ENCODE measurements at places on chromosomes 1 and 21.

GRCh38 chr1:17875882-17876280 is 120.7 kb downstream of the ACTL8 start:
- DNase-seq = no peak

- DNase-seq = no peak
Measured at GRCh38 chr21:16912075-16912474, 600.8 kb upstream of the CXADR start.

- no peak for DNase-seq
Measured at GRCh38 chr1:8854240-8854639, 24.2 kb downstream of the ENO1 start.

- DNase-seq = no peak
Measured at GRCh38 chr1:228176024-228176395, 10.4 kb downstream of the IBA57 start.

DNA sequence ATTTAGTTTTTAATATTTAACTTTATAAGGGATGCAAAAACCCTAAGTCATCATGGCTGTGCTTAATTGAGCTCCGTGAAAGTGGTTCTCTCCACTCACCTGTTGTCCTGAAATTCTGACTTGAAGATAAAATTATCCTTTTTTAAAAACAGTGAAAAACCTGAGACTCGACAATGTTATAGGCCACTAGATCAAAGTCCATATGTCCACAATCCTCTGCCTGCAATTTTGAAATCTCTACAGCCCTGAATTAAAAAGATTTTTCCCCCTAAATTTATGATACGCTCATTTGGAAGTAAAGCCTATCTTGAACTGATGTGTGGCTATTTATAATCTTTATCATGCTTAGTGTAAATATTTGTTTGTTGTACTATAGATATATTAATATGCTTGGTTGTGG is 18.7 kb downstream of the OSBPL9 start:
- DNase-seq = no peak

DNA sequence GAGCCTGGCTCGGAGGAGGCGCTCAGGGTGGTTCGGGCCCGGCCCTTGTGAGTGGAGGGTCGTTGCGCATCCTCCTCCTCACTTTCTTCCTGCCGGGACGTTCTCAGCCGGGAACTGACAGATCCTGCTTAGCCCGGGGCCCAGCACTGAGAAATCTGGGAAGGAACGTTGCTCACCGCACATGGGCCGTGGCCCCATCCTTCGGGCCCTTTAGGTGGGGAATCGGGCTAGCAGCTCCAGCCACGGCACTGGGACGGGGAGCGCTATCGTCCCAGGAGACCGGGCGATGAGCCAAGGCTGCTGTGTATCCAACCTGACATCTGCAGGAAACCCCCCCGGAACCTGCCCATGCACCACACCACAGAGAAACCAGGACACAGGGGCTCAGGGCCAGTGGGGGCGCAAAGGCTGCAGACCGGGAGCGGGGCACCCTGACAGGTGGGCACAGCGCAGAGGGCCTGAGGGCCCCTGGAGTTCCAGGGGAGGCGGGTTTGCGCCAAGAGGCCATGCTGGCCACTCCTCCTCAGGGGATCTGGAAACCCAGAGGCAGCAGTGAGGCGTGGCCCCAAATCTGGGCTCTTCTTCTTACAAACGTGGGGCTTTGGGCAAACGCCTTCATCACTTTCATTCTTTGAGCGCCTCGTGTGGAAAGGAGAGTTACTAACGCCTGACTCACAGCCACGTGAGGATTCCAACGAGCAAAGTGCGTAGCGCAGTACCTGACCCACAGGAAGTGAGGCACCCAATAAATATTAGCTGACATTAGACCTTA is at the start of gene SH2D5:
TSS of gene SH2D5 (minus strand) at position 116 of the 772 bp plus-strand sequence. CDS start 4,659 bp downstream, outside the sequence.
- DNase-seq = peak; percentile 9

DNA sequence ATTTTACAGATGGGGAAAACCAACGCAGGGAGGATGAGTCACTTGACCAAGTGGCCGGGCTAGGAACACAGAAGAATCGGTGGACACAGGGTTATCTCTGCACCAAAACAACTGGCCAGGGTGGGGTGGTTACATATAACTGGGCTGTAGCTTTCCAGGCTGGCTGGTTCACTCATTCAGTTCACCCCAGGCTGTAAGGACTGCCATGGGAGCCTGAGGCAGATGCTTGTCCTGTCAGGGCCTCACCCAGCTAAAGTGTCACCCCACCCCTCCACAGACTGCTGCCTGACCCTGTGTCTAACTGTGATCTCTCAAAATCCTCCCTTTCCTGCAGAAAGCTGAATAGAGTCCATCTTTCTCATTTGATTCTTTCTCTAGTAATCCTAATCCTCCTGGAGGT is 387.3 kb downstream of the RYR2 start:
- DNase-seq = no peak

DNA sequence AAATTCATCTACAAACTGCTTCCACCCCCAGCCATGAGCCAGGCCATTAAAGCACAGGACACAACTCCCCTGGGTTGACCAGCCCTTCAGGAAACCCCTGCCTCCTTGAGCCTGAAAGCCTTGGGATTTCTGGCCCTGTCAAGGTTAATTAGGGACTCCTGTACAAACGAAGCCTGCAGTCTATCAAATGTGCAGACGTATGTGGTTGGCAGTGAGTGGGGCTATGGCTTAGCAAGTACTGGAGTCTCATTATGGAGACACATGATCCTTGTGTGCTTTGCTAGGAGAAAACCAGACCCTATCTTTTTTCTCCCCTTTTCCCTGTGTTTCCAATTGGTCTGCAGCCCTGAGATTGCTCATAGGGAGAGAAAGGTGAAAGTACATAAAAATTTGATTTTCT is 588.3 kb upstream of the USP24 start:
- DNase-seq = no peak

- DNase-seq = no peak
Measured at GRCh38 chr1:241115784-241116183, 241.2 kb downstream of the RGS7 start.

DNA sequence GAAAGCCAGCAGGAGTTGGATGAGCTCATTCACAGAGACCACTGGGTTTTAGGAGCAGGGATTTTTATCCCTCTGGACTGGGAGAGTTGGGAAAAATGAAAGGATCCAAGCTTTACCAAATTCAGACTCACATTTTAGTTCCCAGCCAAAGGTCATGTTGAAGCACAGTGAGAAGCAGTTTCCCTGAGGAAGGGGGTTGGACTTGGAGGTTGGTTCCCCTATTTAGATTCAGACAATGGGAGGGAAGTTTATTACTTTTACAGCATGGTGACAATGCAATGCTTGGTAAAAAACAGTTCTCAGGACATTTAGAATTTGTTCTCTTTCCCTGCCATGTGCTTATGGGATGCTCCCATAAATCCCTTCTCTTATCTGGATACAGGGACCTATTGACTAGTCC is 57.3 kb upstream of the ZNF648 start:
- DNase-seq = no peak

DNA sequence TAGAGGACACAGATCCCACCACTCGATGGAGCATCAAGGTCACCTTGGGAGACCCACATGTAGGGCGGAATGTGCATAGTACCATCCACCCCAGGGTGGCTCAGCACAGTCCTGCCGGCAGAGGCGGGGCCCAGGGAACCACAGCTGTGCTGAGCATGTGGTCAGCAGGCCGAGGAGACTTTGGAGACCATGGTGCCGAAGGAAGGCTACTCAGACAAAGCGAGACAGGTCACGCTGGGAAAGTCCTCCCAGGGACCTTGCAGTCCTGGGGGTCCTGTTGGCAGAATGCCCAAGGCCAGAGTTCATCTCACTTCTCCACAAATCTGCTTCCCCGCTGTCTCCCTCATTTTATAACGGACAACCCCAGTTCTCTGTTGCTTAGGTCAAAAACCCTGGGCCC is 22.5 kb downstream of the WNT3A start:
- no peak for DNase-seq

- DNase-seq = no peak
Measured at GRCh38 chr1:211355873-211356272, 29.2 kb downstream of the TRAF5 start.

GRCh38 chr1:59328353-59328752 is 31.5 kb downstream of the FGGY start:
- no peak for DNase-seq

GRCh38 chr1:89523572-89524368 is 859 bp upstream of the LRRC8B start:
- DNase-seq = no peak

- DNase-seq = no peak
Measured at GRCh38 chr1:181551249-181551648, 67.9 kb downstream of the CACNA1E start.

DNA sequence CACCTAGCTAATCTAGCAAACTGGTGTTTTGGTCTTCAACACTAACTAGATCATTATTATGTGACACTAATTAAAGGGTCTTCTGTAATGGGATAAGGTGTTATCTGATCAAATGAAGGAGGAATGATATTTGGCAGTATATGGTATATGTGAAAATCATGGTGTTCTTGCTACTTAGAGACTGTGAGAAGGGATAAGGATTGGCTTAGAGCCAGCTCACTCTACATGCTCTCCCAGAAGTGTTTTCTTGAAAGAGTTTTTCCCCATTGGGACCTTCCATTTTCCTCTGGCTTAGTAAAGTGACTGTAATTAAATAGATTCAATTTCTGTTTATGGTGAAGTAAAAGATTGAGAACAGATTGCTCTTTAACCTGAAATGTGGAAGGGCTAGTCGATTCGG is 71.2 kb upstream of the RGL1 start:
- no peak for DNase-seq

- no peak for DNase-seq
Measured at GRCh38 chr1:171468120-171468750, 17.1 kb upstream of the PRRC2C start.

- no peak for DNase-seq
Measured at GRCh38 chr1:156244126-156244525, 2.1 kb downstream of the BGLAP start.

DNA sequence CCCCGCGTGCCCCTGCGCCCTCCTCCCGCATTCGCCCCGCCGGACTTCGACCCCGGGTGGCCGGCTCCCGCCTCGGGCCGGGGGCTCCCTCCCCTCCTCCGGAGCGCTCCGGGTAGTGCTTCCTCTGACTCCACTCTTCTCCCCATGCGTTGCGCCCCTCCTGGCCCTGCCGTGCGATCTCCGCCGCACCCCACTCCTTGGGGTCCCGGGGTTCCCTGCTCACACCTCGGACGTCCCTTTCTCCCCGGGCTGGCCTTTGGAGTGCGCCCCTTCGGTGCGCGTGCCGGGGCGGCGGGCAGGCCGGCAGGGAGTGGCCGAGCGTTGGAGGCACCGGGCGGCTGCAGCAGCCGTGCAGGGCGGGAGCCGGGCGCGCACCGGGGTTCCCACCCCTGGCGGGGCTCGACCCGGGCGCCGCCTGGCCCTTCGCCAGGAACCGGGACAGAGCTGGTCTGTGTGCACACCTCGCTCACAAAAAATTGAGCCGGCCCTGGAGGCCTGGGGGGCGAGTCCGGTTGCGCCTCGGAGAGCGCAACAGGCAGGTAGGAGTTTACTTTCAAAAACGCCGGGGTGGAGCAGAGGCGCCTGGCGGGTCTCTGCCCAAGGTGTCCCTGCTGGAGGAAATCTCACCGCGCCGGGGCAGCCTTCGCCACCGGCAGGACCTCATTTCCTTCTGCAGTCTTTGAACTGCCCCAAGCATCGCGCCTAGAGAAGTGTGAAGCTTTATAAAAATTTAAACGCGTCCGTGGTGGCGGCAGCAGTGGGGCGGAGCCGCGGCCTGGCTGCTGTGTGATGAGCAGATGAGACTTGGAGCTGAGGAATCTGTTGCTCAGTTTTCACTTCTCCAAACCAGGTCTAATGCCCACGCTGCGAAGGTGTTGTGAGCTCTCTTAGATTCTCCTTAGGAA is 650 bp downstream of the VANGL1 start:
- no peak for DNase-seq

GRCh38 chr1:159005676-159006075 is 4.0 kb upstream of the IFI16 start:
- DNase-seq = no peak

GRCh38 chr21:33650929-33651509 is 8.7 kb downstream of the ITSN1 start:
- DNase-seq = no peak

- no peak for DNase-seq
Measured at GRCh38 chr21:35616090-35616489, 444.2 kb downstream of the SETD4 start.

DNA sequence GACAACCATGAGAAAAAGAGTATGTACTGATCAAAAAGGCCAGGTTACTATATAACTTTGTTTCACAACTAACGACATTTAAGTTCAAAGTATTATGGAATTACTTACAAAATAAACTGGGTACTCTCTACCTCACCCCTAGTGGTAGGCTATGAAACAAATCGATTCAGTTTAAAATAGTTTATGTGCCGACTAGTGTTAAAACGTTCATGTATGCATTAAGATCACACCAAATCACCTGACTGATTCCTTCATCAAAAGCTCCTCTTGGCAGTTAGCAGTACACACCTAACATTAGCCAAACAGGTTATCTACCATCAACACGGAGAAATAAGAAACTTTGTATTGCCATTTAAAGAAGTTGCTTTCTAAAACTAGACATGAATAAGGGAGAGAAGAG is 137.1 kb downstream of the AKT3 start:
- DNase-seq = peak; percentile 68
